ENCODE measurements at places on chromosomes 12 and 14. TPM values are rescaled to one million over a fixed set of nuclear protein-coding genes. Genes with fewer than 3 reads are reported as not detected.

DNA sequence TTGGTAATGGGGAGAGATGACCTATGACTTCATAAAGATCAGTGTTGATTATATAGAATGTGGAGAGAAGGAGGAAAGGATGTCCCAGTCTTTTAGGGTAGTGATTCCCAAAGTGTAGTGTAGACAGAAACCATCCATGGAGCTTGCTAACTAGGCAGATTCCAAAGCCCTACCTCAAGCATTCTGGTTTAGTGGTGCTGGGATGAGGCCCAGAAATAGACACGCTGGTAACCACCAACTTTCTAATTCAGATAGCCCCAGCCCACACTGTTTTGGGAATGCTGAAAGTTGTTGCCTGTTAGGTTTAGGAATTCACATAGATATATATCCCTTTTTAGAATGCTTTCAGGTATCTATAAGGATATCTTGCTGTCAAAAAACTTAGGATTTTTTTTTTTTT, 69.2 kb downstream of the STAB2 start:
- no peak for DNase-seq

GRCh38 chr12:79935624-79936345, 888 bp upstream of the PPP1R12A start:
- DNase-seq = no peak

GRCh38 chr12:51406290-51406689, 15.1 kb upstream of the GALNT6 start:
- no peak for DNase-seq

GRCh38 chr14:61647704-61648103, 47.6 kb upstream of the HIF1A start:
- DNase-seq = no peak

DNA sequence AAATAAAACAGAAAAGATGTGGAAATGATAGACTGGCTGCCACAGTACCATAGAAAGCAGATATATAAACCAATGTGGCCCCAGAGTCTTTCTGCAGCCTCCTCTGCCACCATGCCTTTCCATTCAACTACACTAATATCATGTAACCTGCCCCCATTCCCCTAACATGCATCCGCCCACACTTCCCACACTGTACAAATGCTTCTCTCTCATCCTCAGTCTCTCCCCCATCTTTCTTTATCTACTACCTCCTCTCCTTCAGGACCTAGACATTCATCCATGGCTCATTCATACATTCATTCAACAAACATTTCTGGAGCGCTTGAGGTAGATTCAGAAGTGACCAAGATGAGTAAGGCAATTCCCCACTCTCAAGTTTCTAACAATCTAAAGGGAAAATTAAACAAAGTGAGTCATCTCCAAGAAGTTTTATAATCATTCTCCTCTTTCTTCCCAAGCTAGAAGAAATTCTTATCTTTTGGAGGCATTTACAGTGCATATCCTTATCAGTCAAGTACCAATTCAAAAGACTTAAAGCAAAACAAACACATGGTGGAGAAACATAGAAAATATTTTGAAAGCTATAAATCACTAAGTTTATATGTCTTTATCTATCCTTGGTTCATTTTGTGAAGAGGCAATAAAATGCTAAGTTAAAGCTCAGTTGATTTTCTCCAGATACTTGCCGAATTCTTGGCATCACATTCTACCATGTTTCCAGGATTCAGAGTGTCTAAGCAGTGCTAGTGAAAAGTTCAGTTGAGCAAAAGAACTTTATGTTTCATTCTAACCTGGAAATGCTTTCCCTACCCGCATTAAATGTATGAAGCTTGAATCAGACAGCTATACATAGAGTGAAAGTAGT, 70.5 kb upstream of the FRMD6 start:
- no peak for DNase-seq

- no peak for DNase-seq
Observed at GRCh38 chr12:58521152-58521551, 399.2 kb downstream of the LRIG3 start.

DNA sequence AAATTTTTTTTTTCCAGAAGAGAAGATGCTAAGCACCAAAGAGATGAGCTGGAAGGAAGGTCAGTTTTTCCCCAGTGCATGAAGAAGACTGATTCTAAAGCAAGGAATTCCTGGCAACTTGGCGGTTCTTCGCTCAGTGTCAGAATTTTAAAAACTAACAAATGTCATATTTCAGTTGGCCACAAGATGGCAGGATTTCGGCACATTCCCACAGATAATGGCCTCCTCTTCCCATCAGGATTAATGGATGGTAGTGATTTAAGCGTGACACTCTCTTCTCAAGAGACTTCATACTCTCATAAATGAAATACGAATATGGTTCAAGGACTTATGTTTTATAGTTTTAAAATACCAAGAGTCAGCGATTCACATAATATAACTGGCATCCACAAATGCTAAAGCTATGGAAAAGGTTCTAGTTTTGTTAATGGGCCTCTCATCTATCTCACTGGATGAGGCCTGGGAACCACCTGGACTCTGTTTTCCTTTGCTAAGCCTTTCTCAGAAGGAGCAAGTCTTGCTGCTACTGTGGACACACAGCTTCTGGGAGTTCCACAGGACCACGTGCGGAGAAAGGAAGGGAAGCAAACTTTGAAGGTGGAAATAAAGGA, 46.1 kb upstream of the PTPRO start:
- DNase-seq = no peak

- no peak for DNase-seq
Observed at GRCh38 chr12:117907108-117907689, 61.6 kb downstream of the KSR2 start.

GRCh38 chr12:47134005-47134404, 54.2 kb upstream of the AMIGO2 start:
- no peak for DNase-seq

- no peak for DNase-seq
Observed at GRCh38 chr12:48160807-48161206, 3.5 kb upstream of the ASB8 start.

The POTEM gene
- total RNA-seq = not detected

The BTBD6 gene
- 80.1 TPM for total RNA-seq

The SLC39A2 gene
- total RNA-seq = not detected

The KLRG1 gene
- 0.53 TPM for total RNA-seq

The TC2N gene
- 37.8 TPM for total RNA-seq

The ENDOU gene
- total RNA-seq = not detected

Data from ascending aorta (tissue), 2 donors.